Left ventricle myocardium inferior (tissue), 1 donor: ENCODE measurements at places on chromosomes 1 and 21.

GRCh38 chr21:15063814-15064575 is 805 bp downstream of the NRIP1 start:
- peak; percentile 68 for DNase-seq

DNA sequence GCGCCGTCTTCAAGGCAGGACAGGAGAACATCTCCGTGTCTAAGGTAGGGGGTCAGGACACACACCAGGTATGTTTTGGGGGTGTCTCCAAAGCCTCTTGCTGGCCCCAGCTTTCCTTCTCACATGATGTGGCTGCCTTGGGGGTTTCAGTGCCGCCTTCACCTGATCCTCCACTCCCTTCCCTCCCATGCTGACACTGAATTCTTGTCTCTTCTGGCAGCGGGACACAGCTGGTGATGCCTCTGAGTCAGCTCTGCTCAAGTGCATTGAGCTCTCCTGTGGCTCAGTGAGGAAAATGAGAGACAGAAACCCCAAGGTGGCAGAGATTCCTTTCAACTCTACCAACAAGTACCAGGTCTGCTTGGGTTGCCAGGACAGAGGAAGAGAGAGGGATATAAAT is 13.5 kb downstream of the ATP1A2 start:
- no peak for DNase-seq

DNA sequence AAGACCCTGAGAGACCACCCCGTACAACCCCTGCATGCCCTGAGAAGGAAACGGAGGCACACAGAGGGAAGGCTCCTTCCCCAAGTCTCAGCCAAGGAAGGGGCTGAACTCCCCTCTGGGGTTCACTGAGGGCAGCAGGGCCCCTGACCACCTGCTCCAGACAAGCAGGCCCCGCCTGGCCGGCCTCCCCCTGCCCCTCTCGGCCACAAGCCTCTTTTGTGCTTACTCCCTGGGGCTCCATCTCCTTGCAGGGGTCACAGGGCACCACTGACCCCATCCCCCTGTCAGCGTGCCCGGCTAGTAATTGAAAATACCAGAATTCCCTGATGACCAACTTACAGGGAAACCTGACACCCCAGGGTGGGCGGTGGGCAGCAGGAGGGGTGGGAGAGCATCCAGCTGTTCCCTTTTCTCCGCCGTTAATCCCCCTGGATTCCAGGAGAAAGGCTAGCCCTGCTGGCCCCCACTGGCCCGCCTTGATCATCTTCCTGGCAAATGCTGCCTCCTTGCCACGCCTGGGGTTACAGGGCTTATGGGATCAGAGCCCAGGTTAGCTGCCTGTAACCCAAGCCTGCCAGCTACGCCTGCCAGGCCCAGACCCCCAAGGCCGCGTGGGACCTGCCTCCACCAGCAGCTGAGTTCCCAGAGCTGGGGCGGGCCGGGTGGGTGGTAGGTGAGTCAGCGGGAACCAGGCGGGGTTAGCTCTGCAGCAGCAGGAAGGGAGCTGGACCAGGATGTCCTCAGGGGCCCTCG is 96.1 kb downstream of the LACTBL1 start:
- DNase-seq = no peak

- DNase-seq = no peak
Measured at GRCh38 chr1:67691712-67692111, 6.7 kb downstream of the GADD45A start.

DNA sequence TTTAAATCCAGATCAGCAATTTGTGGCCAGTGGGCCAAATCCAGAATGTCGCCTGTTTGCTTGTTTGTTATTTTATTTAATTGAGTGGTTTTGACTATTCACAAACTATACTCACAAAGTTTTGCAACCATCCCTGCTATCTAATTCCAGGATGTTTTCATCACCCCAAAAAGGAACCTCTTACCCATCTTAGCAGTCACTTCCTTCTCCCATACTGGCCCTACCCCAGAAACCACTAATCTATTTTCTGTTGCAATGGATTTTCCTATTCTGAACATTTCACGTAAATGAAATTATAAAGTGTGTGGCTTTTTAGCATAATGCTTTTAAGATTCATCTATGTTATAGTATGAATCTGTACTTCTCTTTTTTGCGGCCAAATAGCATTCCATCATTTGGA is 41.3 kb downstream of the WDTC1 start:
- DNase-seq = no peak

GRCh38 chr1:116948046-116948445 is 38.3 kb downstream of the PTGFRN start:
- no peak for DNase-seq

- no peak for DNase-seq
Measured at GRCh38 chr1:2528966-2529783, 888 bp downstream of the HES5 start.

- peak; percentile 88 for DNase-seq
Measured at GRCh38 chr1:21896652-21897532, 40.2 kb downstream of the HSPG2 start.

- no peak for DNase-seq
Measured at GRCh38 chr21:17725339-17725738, 93.8 kb downstream of the C21orf91 start.

DNA sequence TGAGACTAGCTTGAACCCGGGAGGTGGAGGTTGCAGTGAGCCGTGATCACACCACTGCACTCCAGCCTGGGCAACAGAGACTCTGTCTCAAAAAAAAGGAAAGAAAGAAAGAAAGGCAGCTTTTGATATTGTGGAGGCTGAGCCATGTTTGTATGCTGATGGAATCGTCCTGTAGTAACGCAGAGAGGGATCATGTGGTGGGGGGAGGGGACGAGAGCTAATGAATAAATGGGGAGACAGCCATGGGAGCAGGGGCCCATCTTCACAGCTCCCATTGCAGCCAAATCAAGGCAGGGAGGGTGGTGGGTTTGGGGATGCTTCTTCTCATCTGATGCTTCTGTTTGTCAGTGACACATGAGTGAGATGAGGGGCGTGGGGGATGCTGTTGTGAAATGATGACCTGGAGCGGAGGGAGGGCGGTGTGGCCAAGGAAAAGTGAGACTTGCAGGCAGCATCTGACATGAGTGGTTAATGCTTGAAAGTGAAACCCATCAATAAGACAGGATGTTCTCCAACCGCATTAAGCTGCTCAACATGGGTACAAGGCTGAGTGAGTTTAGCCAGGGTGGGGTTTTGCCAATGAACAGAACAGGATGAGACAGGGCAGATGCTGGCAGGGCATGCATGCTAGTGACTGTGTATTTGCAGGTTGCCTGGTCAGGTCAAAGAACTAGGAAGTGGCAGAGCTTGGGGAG is 16.7 kb downstream of the SPATA21 start:
- no peak for DNase-seq

GRCh38 chr1:102531036-102531435 is 534.3 kb upstream of the OLFM3 start:
- no peak for DNase-seq

DNA sequence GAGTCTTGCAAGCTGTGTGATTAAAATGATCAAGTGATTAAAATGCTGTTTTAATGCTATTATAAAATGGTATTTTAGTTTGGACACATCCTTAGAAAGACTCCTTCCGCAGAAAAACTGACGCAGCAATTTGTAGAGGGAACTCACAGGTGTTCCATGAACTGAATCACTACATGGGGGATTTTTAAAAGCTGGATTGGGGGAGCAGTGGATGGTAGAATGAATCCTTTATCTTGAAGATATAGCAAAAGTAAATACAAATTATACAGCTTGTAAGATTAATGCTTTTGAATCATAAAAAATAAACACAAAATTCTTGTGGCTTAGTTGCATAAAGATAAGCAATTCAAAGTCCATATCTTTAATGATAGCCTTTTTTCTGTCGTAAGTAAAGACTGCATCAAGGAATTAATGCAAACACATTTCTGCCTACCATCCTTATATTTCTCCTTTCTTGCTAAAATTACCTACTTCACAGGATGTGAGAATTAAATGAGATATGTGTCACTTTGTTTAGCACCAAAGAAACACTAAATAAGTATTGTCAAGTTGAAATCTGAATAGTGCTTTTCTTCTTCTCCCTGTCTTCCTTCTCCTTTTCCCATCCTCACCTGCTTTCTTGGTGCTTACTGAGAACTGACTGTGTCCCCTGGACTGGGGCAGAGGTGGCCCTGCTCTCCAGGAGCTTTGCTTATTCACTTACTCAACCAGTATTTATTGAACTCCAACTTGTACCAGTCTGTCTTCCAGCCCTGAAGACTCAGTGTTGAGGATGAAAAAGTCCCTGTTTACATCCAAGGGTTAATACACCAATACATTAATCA is 61.5 kb upstream of the F3 start:
- no peak for DNase-seq

- DNase-seq = no peak
Measured at GRCh38 chr1:152906023-152906565, 2.3 kb upstream of the IVL start.

- peak; percentile 80 for DNase-seq
Measured at GRCh38 chr1:33342041-33342723, 21.3 kb upstream of the A3GALT2 start.
